Esophagus mucosa (tissue), 1 donor: ENCODE measurements at places on chromosomes 4 and X.

GRCh38 chr4:144267084-144267483 is 126.6 kb upstream of the GYPA start:
- no peak for ATAC-seq

DNA sequence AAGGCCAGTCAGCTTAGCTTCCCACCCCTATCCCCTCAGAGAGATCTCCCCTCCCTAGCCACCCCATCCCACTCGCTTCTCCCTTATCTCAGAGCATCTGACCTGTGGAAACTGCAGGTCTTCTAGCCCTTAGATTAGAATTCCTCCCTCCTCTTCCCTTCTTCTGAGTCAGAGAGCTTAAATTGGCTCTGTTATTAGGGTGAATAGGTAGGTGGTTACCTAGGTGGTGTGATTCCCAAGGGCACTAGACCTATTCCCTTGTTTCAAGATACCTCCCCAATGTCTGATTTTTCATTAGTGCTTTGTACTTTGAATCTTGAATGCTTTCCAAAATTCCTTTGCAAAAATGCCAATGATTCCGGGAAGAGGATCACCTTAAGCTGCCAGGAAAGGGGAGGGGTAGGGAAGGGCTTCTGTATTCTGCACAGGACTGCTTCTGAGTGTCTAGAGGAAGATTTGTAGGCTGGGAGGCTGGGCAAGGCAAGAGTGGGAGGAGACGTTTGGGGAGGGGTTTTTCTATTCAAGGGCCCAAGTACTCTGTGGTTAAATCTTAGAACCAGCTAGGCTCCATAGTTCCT is 24.5 kb upstream of the MSN start:
- peak; percentile 60 for ATAC-seq

GRCh38 chr4:97691111-97691605 is 452.1 kb downstream of the STPG2 start:
- no peak for ATAC-seq

DNA sequence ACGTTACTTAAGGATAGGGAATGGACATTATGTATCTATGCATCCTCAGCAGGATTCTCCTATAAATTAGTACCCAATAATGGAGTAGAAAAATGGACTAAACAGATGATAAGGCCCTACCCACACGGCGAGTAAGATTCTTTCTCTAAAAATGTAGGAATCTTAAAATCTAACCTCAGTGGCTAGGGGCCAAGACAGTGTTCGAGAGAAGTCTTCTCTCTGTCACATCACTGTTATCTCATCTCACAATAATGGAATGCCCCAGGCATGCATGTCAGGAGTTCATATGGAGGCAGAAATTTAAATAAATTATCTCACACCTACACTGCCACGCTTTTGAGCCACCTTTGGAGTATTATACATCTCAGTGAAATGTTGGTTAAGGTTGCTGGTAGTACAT is 132.9 kb downstream of the LDB2 start:
- ATAC-seq, result no peak

- no peak for ATAC-seq
Measured at GRCh38 chr4:151702256-151702655, 58.6 kb downstream of the GATB start.

DNA sequence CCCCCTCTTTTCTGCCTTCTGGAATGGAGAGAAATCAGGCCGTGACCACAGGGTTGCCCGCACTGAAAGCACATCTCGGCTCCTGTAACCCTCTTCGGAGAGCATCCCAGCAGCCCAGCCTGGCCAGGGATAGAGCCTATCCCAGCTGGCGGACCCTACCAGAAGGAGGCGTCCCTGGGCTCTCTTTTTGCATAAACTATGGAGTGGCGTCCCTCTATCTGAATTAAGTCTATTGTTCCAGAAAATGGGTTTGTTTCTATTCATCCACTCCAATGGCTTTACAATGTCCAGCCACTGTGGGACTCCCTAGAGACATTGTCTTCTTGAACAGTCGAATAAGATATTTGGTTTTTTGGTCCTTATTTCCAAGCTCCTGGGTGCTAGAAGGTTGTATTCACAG is 689 bp upstream of the NHSL2 start:
- no peak for ATAC-seq

- ATAC-seq, result peak; percentile 99
Measured at GRCh38 chr4:140186651-140187315, 32.8 kb upstream of the MAML3 start.

DNA sequence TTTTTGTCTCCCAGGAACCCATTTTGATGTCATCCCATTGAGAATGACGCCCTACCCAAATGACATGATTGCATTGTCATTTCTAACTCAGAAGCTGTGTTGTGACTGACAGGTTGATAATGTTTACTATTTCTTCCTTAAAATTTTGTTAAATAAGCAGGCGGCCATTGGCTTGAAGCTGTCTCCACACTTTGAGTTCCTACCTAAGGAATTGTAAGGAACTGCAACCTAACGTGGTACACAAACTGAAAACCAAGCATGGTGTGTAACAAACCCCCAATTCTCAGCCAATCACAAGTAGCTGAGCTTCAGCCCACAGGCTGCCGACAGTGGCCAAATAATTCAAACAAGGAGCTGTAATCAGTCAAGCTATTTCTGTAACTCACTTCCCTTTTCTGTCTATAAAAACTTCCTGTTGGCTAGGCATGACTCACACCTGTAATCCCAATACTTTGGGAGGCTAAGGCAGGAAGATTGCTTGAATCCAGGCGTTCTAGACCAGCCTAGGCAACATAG is 2.9 kb upstream of the MND1 start:
- ATAC-seq, result peak; percentile 32

GRCh38 chrX:80917919-80918318 is 108.2 kb upstream of the BRWD3 start:
- no peak for ATAC-seq

GRCh38 chrX:76971393-76972376 is 475.5 kb upstream of the FGF16 start:
- no peak for ATAC-seq

DNA sequence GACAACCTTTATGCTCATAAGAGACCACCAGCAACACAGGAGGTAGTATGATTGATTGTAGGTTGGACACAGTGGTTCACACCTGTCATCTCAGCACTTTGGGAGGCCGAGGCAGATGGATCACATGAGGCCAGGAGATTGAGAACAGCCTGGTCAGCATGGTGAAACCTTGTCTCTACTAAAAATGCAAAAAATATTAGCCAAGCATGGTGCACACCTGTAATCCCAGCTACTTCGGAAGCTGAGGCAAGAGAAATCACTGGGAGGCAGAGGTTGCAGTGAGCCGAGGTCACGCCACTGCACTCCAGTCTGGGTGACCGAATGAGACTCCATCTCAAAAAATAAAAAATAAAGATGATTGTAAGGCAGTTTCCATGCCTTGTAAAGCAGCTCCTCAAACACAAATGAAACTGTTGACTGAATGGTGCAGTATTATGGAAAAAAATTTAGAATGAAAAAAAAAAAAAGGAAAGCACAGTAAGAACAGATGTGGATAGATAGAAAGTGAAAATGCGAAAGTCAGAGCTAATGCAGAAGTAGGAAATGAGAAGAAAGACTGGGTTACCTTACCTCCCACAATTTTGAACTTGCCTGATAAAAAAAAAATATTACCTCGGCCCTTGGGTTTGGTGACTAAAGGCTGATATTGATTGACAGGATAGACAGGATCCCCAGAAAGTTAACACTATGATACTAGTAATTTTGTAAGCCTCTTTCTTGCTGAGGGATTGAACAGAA is 249.2 kb upstream of the TRAM1L1 start:
- ATAC-seq, result no peak

- ATAC-seq, result no peak
Measured at GRCh38 chrX:129472116-129472515, 51.2 kb downstream of the SMARCA1 start.

GRCh38 chr4:2822461-2823300 is 21.0 kb upstream of the ADD1 start:
- no peak for ATAC-seq

DNA sequence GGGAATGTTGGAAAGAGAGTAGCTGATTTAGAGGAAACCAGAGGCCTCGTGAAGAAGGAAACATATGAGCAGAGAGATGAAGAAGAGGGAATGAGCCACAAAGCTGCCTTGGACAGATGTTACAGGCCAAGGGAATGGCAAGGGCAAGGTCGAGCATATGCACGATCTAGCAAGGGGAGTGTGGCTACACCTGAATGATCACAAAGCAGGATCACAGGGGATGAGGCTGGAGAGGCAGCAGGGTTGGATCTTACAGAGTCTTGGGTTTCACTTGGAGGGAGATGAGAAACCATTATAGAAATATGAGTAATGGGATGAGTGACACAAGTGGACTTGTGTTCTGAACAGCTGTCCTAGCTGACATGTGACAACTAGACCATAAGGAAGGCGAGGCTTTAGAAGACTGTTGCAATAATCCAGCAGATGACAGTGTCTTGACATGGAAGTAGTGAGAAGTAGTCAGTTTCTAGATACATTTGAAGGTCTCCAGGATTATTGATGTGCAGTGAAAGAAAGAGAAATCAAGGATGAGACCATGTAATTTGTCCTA is 58.7 kb downstream of the RASGEF1B start:
- ATAC-seq, result peak; percentile 20

DNA sequence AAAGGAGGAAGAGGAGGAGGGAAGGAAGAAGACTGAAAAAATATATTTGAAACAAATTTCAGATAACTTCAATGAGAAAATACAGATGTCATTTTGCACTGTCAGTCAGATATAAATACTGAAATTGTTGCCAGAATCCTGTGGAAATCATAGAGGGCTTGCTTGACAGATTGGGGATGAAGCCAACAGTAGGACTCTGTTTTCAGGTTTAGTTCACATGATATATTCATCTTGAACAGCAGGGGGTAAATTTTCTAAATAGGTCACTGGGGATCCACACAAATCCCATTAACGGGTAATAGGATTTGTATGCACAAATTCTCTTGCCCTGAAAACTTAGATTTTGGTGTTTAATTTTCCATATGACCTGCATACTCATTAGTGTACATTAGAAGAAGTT is 103.3 kb upstream of the PCDH18 start:
- ATAC-seq, result no peak

DNA sequence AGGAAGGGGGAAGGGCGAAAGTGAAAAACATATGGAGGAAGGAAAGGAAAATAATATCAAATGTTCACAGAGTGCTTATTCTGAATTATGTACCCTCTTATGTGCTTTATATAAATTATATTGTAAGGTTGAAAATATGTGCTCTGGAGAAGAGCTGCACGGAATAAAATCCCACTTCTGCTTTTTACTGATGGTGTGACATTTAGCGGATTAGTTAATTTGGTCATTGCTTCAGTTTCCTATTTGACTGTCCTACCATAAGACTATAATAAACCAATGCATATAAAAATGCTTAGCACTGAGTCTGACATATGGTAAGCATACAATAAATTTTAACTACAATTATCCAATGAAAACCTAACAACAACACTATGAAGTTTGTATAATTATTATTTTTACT is 86.2 kb downstream of the NPFFR2 start:
- no peak for ATAC-seq

- no peak for ATAC-seq
Measured at GRCh38 chr4:114597410-114598115, 1.0 kb upstream of the UGT8 start.

DNA sequence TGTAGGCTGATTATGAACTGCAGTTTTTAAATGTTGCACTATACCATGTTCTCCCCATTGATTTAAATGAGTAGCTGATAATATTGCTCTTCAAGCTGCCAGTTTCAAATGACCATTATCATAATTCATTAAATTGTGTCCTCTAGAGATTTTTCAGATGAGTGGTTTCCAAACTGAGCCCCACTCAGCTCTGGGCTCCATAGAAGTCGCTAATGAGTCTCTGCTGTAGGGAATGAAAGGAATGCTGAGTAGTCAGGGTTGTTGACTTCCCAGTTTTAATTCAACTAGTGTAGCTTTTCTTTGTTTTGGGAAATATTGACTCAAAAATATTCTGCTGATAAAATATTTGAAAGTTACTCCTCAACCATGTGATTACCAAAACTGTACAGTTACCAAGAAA is 1081.1 kb downstream of the ARAP2 start:
- ATAC-seq, result no peak

GRCh38 chr4:10123227-10124101 is 6.9 kb upstream of the WDR1 start:
- ATAC-seq, result peak; percentile 41

GRCh38 chr4:107618656-107619055 is 101.4 kb downstream of the PAPSS1 start:
- ATAC-seq, result no peak

DNA sequence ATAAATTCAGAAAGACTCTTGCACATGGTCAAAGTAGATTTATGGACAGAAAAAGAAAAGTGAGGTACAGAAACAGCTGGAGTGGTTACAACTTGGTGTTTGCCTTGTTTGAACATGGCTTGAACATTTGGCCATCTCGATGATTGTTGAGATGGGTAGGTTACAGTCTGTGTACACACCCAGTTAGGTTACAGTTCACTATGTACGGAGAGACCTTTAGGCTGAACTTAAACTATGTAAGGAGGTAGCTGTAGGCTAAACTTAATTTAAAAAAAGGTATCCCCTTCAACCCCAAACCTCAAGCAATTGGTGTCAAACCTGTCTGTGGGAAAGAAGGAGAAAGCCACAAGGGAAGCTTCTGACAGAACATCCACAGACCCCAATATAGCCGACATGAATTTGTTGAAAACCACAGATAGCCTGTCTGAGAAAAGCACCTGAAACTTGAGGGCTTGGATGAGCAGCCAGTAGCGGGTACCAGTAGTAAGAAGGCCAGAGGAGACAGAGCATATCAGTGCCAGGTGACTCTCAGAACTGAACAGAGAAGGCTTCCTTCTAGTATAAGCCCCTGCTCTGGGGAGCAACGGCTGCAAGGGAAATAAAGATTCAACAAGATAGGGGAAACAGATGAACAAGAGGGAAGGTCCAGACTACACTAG is 247.9 kb upstream of the GALNTL6 start:
- ATAC-seq, result no peak

DNA sequence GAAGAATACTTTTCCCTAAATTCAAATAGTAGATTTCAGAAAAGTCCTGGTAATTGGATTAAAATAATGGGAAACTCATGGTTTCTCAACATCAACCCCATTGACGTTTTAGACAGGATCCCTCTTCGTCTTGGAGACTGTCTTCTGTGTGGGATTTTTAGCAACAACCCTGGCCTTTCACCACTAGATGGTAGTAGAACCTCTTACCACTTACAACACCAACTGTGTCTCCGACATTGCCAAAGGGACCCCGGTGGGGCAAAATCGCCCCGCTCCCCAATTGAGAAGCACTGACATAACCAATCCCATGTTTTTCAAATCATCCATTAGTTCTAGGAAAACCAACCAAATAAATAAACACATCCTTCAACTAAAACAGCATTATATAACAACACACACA is 16.9 kb upstream of the ANOS1 start:
- ATAC-seq, result no peak

DNA sequence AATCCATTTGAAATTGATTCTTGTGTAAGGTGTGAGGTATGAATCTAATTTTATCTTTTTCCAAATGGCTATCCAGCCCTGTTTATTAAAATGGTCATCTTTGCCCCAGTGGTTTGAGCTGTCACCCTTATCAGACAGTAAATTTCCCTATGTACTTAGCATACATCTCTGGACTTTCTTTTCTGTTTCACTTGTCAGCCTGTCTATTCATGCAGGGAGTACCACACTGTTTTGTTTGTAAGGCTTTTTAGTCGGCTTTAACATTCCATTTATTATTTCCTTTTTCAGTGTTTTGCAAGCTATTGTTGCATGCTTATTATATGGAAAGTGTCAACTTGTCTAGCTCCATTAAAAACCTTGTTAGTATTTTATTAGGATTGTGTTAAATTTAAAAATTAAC is 155.8 kb downstream of the STAG2 start:
- no peak for ATAC-seq
